Endodermal cell (in vitro differentiated cells): ENCODE measurements at places on chromosomes 12 and 14. TPM values are rescaled to one million over a fixed set of nuclear protein-coding genes. Genes with fewer than 3 reads are reported as not detected.

DNA sequence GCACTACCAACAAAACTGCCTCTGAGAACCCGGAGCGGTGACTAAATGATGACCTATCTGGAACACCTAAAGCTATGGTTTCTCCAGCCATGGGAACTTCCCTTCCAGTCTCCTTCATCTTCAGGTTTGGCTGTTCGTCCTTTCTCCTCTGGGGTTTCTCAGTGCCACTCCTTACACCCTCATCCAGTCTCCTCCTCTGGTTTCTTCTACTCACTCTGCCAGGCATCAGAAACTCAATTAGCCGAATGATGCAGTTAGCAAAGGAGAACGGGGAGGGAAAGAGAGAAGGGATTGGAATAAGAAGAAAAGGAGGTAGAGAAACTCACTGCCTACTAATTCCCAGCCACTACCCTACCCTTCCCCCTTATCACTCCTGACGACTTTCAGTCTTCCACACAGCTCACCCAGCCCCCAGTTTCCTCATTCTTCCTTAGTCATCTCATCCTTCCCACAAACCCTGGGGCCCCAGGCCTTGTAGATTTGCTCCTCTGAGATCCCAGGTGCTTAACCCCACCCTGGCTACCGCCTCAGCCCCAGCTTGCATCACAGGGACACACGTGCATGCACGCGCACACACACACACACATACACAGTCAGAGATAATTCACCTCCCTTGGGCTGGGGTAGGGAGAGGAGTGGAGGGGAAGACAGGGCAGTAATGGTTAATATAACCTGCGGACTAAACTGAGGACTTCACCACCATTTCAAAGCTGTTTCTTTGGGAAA is 13.0 kb downstream of the FGD6 start:
- DNase-seq, result peak; percentile 90

- DNase-seq, result no peak
Measured at GRCh38 chr12:75713434-75713833, 202.0 kb upstream of the KRR1 start.

- no peak for DNase-seq
Measured at GRCh38 chr14:88955455-88955854, 131.0 kb downstream of the TTC8 start.

GRCh38 chr12:51391283-51392123 is at the start of gene GALNT6:
GALNT6 (minus strand) TSS chr12:51391406; CDS start chr12:51379781, 11,625 bp downstream.
- DNase-seq, result peak; percentile 95

GRCh38 chr12:120799243-120800045 is 73.8 kb downstream of the ACADS start:
- DNase-seq, result peak; percentile 63

DNA sequence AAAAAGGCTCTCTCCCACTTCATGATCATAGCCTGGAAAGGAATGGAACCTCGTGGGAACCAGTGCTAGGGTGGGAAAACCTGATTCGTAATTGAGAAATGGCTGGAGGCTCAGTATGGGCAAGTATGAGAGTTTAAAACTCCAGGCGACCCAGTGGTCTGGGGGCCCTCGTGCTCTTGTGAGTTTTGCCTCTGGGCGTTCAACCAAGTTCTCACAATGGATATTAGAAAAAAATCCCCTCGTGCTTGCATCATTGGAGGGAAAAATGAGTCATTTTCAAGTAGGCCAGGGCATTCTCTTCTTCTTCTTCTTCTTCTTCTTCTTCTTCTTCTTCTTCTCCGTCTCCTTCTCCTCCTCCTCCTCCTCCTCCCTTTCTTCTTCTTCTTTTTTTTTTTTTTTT is 39.0 kb downstream of the GPR68 start:
- DNase-seq, result no peak

DNA sequence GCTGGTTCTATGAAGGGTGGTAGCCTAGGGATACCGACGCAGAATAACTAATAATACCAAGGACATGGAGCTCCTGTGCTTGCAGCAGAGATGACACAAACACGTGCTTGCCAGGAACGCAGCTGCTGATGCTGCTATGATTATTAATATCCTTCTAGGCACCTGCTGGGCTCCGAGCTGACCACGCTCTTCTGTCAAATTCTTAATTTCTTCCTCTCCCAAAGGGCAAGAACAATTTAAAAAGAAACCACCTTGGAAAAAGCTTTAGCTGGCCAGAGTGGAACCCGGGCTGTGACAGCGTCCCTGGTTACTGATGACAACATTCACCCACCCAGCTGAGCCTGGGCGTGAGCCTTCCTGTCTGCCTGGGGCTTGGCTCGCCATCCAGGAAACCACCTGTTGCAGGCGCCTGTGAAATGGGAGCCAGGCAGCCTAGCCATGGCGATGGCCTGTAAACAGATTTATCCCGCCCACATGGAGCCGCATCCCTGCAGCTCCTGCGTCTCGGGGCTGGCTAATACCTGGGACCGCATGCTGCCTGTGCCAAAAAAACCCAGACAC is 28.8 kb downstream of the CLMN start:
- peak; percentile 76 for DNase-seq

DNA sequence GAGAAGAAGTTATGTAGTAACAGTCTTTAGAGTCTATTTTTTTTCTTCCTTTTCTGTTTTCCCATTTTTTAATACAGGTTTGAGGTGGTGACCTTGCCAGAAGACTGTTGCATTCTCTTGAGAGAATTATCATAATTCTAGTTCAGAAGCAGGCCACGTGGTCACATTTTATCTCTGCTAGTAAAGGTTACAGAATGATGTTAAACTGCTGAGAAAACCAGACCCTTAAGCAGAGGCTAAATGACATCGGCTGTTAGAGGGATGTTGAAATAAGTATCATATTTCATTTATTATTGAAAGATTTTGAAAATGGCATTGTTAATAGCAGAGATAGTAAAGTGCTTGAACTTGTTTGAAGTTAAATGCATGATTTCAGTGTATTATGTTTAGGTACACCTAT is 49.2 kb downstream of the BRMS1L start:
- no peak for DNase-seq

GRCh38 chr14:28755198-28755815 is 11.3 kb upstream of the FOXG1 start:
- DNase-seq, result no peak

The CD4 gene
- 1.1 and 1.3 TPM in 2 replicates for total RNA-seq

The AQP6 gene
- 0.19 to 0.20 TPM in 2 of 3 replicates, not detected in the other for total RNA-seq

The MOK gene
- 60.3 and 64.7 TPM in 2 replicates for total RNA-seq

GRCh38 chr12:104569346-104570173 is 112.8 kb downstream of the CHST11 start:
- no peak for DNase-seq

DNA sequence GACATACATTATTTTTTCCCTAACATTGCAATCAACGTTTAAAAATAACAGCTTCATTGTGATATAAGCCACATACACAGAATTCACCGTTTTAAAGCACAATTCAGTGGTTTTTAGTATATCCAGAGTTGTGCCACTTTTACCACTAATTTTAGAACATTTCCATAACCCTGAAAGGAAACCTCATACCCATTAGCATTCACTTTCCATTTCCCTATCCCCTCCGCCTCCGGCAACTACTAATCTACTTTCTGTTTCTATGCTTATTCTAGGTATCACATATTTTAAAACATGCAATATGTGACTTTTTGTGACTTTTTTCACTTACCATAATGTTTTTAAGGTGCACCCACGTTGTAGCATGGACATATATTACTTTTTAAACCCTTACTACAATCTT is 55.6 kb upstream of the ISM2 start:
- DNase-seq, result no peak

The BCL11B gene
- total RNA-seq, result 6.0 to 8.3 TPM (median 6.8 TPM) in 3 replicates

The TAS2R31 gene
- 2.4 to 5.1 TPM (median 2.9 TPM) in 3 replicates for total RNA-seq

DNA sequence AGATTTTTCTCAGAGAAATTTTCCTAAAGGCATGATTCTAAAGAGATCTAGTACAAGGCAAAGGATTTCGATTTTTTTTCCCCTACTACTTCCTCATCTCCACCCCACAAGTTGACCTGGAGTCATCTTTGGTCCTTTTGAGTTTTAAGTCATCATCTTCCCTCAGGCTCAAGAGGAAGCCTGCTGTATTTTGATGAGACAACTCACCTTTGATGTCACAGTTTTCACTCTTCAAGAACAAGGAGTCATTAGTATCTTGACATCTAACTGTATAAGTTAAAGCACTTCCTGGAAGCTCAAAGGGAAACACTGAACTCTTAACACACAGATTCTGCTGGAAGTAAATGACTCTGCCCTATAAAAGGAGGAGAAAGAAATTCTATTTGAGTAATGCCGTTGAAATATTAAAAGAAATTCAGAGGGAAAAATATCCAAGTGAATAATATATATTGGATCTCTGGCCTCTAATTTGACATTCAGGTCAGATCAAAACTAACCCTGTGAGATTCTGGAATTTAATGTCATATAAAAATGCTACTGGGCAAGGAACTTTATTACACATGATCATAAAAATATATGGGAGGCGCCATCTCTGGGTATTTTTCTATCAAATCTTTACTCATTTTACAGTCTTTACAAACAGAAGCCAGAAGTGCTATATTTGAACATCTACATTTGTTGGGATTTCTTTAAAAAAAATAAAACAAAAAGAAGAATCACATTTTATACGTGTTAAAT is 435.0 kb downstream of the NRXN3 start:
- no peak for DNase-seq

The CIROP gene
- total RNA-seq, result 0.47 to 0.74 TPM (median 0.64 TPM) in 3 replicates

The PDE3A gene
- total RNA-seq, result 0.47 to 0.65 TPM (median 0.62 TPM) in 3 replicates

- DNase-seq, result peak; percentile 52
Measured at GRCh38 chr12:4153343-4153892, 120.1 kb upstream of the CCND2 start.

The LEMD3 gene
- total RNA-seq, result 25.1 to 39.6 TPM (median 35.8 TPM) in 3 replicates

The LBHD2 gene
- total RNA-seq, result not detected in 3 replicates

The SLC38A4 gene
- 0.19 to 0.62 TPM in 2 of 3 replicates, not detected in the other for total RNA-seq

- peak; percentile 64 for DNase-seq
Measured at GRCh38 chr14:90850487-90850886, 34.3 kb upstream of the TTC7B start.

- no peak for DNase-seq
Measured at GRCh38 chr14:106879241-106879640, 1352.9 kb downstream of the TMEM121 start.

The LALBA gene
- total RNA-seq, result not detected in 3 replicates

The RHOJ gene
- 0.25 TPM in 1 of 3 replicates, not detected in the others for total RNA-seq

The KRT5 gene
- total RNA-seq, result not detected in 2 replicates

The GDF3 gene
- total RNA-seq, result 0.72 to 4.3 TPM (median 1.3 TPM) in 3 replicates

The PROX2 gene
- total RNA-seq, result not detected in 2 replicates

The RTL1 gene
- total RNA-seq, result 0.66 and 0.86 TPM in 2 replicates

The KLRC4 gene
- total RNA-seq, result not detected in 2 replicates

DNA sequence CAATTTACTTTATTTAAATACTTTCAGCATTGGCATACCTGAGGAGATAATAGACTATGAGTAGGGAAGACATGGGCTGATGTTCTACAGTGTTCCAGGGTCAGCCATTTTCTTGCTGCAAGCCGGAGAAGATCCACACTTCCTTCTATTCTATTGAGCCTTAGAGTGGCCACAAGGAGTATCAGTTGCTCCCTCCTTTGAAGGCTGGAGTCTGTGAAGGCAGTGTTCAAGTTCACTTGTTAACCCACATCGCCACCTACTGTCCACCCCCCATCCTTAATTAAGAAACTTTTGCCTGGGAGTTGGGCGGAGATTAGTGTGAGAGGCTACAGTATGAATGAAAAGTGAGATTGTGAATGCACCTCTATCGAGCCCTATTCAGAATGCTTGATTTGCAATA is 666.6 kb downstream of the NRXN3 start:
- peak; percentile 93 for DNase-seq

DNA sequence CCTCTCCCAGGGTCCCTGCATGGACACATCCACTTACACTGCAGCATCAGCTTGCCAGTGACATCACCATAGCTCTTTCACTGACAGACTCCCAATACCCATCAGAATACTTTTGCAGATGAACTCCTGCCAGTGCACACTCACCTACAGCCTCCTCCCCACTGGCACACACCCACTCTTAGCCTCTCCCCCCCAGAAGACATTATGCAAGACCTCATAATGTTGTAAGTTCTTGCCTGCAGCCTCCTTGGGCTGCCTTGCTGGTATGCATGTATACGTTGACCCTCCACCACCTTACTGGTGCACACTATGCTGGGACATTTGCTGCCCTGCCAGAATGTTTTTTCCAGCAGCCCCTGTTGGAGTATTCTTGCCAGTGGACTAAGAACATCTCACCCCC is 324.2 kb downstream of the AEBP2 start:
- DNase-seq, result no peak

The COL2A1 gene
- total RNA-seq, result 8.4 and 12.4 TPM in 2 replicates

The LPAR5 gene
- 0.21 to 0.24 TPM in 2 of 3 replicates, not detected in the other for total RNA-seq

GRCh38 chr12:107515446-107515958 is 170.1 kb upstream of the PWP1 start:
- DNase-seq, result peak; percentile 78

The KCNMB4 gene
- total RNA-seq, result 9.6 and 13.1 TPM in 2 replicates

GRCh38 chr14:95206534-95206933 is 49.2 kb upstream of the DICER1 start:
- no peak for DNase-seq

DNA sequence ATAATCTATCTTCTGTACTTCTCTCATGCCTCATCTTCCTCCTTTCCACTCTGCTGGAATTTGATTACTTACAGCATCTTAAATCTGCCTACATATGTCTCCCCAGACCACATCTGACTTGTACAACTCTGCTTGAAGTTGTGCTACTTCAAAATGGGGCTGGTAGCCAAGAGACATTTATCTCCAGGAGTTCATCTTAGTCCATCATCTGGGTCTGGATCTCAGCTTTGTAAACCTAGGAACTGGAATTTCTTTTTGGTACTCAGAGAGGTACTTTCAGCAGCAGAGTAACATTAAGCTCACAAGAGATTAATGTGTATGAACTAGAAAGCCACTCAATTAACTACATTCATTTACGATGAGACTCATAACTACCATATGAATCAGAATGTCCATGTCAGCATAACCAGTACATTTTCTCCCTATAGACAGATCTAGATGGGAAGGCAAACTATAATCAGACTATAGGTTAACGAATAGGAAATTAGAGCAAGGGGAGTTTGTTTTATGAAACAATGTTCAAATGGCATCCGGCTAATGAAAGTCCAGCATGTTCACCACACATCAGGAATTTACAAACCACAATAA is 178.8 kb downstream of the CEP128 start:
- no peak for DNase-seq

- peak; percentile 82 for DNase-seq
Measured at GRCh38 chr12:121441555-121441954, 41.6 kb downstream of the RNF34 start.

The KRT72 gene
- not detected in 3 replicates for total RNA-seq

DNA sequence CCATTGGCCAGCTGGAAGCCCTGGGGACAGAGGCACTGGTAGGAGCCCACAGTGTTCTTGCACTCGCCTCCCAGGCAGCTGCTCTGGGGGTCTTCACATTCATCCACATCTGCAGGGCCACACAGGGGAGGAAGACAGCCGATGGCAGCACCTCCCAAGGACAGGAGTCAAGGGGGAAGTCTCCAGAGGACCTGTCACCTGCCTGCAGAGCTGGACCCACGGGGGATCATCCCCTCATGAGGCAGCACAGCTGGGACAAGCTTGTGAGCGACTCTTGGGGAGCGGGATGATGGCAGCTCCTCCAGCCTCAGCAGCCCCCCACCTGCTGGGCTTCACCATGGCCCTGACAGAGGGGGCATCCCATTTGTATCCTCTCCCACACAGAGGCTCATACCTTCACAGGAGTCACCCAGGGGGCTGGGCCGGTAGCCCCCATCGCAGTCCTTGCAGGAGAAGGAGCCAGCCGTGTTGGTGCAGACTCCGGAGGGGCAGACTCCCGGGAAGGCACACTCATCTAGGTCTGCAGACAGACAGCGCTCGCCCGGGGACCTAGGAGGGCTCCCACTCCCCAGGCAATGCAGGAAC is 15.4 kb downstream of the ISCA2 start:
- peak; percentile 43 for DNase-seq

The B4GALNT3 gene
- 61.5 to 69.6 TPM (median 66.1 TPM) in 3 replicates for total RNA-seq
